ENCODE measurements at places on chromosomes 6 and 20.

DNA sequence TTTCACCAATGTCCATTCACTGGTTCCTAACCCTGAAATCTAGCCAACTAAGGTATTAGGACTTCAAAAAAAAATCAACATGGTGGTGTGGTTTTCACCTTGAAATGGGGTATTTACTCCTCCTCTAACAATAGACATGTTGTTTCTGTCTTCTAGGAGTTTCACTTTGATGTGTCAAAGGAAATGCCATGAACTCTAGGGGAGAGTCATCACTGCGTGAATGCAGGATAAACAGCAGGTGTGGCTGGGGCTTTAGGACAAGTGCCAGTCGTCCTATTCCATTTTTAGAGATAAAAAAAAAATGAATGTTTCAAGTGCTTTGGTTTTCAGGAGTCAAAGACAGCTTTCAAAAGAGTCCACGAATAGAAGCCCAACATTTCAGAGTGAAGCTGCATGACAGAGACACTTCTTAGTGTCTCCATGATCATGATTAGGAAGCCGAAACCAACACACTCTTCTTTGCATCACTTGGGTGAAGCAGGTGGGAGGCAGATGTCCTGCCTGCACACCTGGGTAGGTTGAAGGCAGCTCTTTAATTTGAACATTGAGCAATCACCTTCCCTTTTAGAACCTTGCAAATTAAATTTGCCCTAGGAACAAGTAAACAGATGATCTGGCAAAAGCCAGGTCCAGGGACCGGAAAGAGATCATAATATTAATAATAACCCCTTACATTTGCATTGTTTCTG, 328.5 kb upstream of the PRDM1 start:
- DNase-seq = no peak

DNA sequence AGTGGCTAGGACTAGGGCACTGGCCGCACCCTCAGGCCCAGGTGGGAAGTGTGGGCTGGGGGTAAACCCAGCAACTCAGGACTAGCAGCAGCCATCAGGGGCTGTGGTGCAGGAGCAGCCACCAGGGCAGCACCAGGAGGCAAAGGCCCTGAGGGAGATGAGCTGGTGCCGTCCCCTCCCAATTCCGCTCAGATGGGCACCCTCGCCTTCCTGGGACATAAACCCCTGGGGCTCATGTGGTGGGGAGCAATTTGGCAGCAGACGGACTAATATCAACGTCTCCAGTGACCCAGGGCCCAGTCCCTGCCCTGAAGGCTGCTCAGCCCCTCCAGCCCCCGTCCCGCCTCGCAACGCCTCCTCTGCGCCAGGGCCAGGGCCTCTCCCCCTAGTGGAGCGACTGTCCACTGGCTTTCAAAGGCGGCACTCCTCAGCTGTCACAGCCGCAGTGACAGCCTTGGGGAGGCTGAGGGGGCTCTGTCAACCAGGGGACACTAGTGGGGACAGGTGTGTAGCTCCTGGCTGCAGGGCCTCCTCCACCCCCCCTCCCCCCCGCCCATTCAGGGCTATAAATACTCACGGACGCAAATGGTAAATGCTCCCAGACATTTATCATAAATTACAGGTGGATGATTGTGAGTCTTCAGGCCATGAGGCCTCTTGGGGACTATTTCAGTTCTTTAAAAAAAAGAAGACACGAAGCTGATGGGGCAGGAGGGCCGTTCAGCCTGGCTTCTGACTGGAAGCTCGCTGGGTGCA, 349.9 kb downstream of the ZFAND3 start:
- no peak for DNase-seq

GRCh38 chr6:158516098-158516497, 43.8 kb upstream of the TMEM181 start:
- DNase-seq = no peak

- no peak for DNase-seq
These were observed 52.0 kb downstream of the TBXT start for GRCh38 chr6:166115609-166116008.

DNA sequence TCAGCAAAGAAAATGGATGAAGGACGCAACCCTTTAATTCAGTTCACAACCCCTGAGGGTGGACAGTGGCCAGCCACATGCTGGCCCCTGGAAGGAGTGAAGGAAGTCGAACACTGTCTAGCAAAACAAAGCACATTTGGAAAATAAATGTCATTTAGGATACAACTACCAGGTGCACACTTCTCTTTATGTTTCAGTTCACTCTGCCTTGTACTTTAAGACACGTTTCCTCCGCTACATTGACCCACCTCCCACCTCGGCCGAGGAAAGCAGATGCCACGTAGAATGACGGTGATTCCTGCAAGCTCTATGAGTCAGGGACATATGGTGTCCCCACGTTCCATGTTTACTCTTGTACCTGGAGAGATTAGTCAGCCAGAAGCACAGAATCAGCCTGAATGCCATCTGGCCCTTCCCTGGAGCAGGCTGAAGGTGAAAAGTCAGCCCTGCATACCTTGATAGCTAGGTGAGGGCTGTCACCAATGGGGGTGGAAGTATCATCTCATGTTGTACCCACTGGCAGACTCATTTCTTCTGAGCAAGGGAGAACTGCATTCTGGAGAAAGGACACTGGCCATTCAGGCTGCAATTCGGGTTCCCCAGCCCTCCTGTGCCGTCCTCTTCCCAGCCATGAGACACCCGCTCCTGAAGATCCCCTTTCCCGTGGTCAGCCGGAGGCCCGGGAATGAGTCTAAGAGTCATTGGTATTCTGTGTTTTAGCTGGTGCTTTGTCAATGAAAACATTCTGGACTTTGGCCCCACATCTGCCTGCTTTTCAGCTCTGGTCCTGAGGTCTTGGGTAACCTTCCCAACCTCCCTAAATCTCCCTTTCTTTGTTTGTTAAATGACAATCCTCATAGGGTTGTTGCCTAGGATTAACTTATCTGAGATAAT, 60.6 kb downstream of the FOXA2 start:
- DNase-seq = no peak

- peak; percentile 33 for DNase-seq
These were observed 686 bp downstream of the TMEM170B start for GRCh38 chr6:11538052-11538818.

DNA sequence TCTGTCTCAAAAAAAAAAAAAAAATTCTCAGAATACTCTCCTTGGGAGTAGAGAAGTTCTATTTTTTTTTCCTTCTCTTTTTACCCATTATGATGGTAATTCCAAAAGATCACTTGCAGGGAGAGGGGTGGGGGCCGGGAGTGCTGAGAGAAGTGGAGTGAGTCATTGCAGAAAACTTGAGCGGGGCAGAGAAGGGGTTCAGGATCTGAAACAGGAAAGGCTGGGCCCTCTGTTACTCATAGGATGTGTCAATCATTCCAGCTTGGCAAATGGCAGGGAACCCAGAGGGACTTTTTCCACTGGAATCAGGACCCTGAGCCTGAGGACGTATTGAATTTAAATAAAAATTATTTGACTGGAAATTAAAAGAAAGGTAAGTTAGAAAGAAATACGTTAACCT, 111.4 kb upstream of the ARMC2 start:
- DNase-seq = no peak

DNA sequence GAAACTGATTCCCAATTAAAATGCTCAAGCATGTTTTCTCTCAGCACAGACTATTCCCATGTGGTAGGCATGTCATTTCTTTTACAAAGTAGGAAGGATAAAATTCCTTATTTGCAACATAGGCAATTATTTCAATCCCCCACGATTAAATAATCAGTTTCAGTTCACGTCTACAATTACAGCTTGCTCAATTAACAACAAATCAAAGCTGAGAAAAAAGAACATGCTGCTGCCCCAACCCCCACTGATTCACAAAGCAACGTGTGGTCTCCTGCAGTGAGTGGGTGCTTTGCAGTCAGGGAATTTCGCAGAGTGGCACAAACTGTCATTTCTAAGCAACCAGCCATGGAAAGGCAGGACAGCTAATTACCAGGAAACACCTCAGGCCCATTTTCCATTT, 17.0 kb downstream of the RNASET2 start:
- no peak for DNase-seq
